Activated T-cell treated with anti-CD3 and anti-CD28 coated beads, Interleukin-2, amount 50 U/mL, for 72 hours (primary cell): ENCODE measurements at places on chromosomes 7 and 10. TPM values are rescaled to one million over a fixed set of nuclear protein-coding genes. Genes with fewer than 3 reads are reported as not detected.

The PVRIG gene
- total RNA-seq = 26.7 TPM

The ENKUR gene
- total RNA-seq = not detected

The MMD2 gene
- total RNA-seq = not detected

The CREB5 gene
- total RNA-seq = 1.9 TPM

The HOXA1 gene
- 0.58 TPM for total RNA-seq

DNA sequence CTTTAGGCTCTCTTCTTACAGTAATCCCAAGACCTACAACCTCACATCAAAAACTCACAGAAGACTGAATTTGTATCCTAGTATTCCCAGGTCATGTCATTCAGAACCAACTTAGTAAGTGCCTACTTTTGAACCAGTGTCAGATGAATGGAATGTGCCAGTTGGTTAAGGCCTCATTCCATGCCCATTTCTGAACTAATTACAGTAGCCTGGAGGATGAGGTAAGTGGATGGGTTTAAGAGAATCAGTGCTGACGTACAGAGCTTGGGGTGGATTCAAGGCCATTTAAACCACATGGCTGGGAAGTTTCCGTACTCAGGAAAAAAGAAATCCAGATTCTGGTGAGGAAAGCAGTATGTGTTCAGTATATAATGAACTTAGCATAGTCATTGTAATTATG lies 21.9 kb upstream of the FOXP2 start:
- no peak for DNase-seq

- no peak for DNase-seq
Observed at GRCh38 chr7:4629287-4629895, 52.7 kb upstream of the FOXK1 start.

GRCh38 chr7:73742338-73742752 lies 3.7 kb upstream of the ABHD11 start:
- no peak for DNase-seq

DNA sequence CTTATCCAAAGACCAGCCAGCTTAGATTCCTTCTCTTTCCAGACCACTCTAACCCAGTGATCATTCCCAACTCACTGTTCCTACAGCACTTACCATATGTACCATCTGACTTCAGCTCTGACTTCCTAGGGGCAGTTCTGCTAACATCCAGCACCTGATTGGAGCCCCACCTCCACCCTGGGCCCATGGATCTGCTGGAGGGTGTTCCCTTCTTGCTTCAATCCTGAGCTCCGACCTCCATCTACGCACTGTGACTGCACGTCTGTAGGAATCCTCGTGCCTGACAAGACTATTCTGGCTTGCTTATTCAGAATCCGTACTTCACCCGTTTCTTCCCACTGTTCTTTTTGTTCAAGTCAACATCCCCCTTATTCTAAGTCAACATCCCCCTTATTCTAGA lies 57.6 kb downstream of the HIPK2 start:
- DNase-seq = no peak

DNA sequence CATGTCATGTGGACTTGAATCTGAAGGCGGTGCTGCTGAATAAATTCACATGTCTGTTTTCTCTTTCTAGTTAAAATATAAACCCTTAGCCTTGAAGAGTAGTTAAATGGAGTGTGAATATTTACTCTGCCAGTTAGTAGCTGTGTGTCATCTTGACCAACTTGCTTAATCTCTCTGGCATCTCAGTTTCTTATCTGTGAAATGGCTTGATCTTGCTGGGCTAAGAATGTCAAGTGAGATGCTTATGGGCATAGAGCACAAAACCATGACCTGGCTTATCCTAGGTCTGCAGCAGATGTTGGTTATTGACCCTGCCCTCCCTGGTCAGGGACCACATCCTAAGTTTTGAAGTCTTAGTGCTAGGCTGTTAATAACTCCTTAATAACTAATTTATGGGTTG lies 16.6 kb downstream of the ARID5B start:
- DNase-seq = no peak

GRCh38 chr10:43939939-43940820 lies 291.5 kb upstream of the ZNF32 start:
- no peak for DNase-seq

- peak; percentile 82 for DNase-seq
Observed at GRCh38 chr10:70578371-70578947, 24.1 kb downstream of the PRF1 start.

DNA sequence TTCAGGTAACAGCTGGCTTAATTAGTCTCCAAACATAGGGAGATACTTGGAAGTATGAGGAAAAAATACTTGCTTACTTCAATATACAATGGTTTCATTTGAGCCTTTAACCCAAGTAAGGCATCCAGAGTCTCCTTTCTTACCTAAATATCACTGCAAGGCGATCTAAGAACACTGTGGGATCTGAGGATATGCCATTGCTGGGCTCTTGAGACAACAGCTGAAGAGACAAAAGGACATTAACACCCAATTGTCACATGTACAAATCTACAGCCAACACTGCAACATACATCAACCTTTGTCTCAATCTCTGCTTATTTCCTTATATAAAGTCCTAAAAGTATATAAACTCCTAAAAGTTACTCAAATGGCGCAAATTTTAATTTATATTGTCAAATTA lies 44.4 kb downstream of the IRF5 start:
- DNase-seq = no peak
